ENCODE measurements at places on chromosomes 5 and 9. TPM values are rescaled to one million over a fixed set of nuclear protein-coding genes. Genes with fewer than 3 reads are reported as not detected.

FBP2 gene
- not detected for total RNA-seq

CBY3 gene
- total RNA-seq = not detected

CER1 gene
- total RNA-seq = not detected

CDC25C gene
- 0.26 TPM for total RNA-seq

AGXT2 gene
- total RNA-seq = not detected

MARVELD2 gene
- total RNA-seq = 1.3 TPM

FST gene
- 2.3 TPM for total RNA-seq

TMEM174 gene
- total RNA-seq = not detected

PAX5 gene
- not detected for total RNA-seq

C5orf52 gene
- total RNA-seq = not detected

NUTM2F gene
- total RNA-seq = not detected

IL9 gene
- total RNA-seq = not detected

SNX18 gene
- 12.8 TPM for total RNA-seq

PCDHA11 gene
- 0.06 TPM for total RNA-seq

WDR38 gene
- total RNA-seq = not detected

DAB2 gene
- total RNA-seq = 24.3 TPM

GTF3C4 gene
- total RNA-seq = 9.7 TPM

ACTBL2 gene
- total RNA-seq = not detected

TEK gene
- total RNA-seq = 17.8 TPM

SAXO1 gene
- total RNA-seq = not detected

CCDC183 gene
- 5.0 TPM for total RNA-seq

GABRA6 gene
- not detected for total RNA-seq

DBH gene
- 0.09 TPM for total RNA-seq

ZNF484 gene
- total RNA-seq = 7.2 TPM

ZBED3 gene
- total RNA-seq = 12.5 TPM

CEP78 gene
- total RNA-seq = 6.8 TPM

IFNA2 gene
- not detected for total RNA-seq

PLAA gene
- 31.8 TPM for total RNA-seq

PCA3 gene
- not detected for total RNA-seq

CDO1 gene
- 29.0 TPM for total RNA-seq

CDH9 gene
- total RNA-seq = not detected

CNTFR gene
- 66.4 TPM for total RNA-seq

RETREG1 gene
- total RNA-seq = 148 TPM

RNF183 gene
- total RNA-seq = not detected

HAVCR2 gene
- total RNA-seq = 4.7 TPM

HAVCR1 gene
- total RNA-seq = not detected

INSYN2B gene
- 1.4 TPM for total RNA-seq

SPACA9 gene
- 9.4 TPM for total RNA-seq

DND1 gene
- 0.41 TPM for total RNA-seq

PTGS1 gene
- total RNA-seq = 16.6 TPM

MZB1 gene
- 1.2 TPM for total RNA-seq

MARCOL gene
- total RNA-seq = not detected

VLDLR gene
- total RNA-seq = 82.5 TPM

TNPO1 gene
- total RNA-seq = 68.2 TPM

LHFPL2 gene
- total RNA-seq = 9.7 TPM

SMIM23 gene
- total RNA-seq = not detected

PCDHB13 gene
- 4.3 TPM for total RNA-seq

IL4 gene
- not detected for total RNA-seq

All from right cardiac atrium (tissue), 5 donors.